Stimulated activated memory B cell treated with anti-CD40 and anti-IgM and Interleukin-4, amounts not matched to agents 10 μg/mL and 1 μg/mL and 100 μg/mL, for 72 hours (primary cell): ENCODE measurements at places on chromosomes 16 and 17.
A peak's percentile ranks its signal among the peaks of the same experiment; 100 is the strongest.

DNA sequence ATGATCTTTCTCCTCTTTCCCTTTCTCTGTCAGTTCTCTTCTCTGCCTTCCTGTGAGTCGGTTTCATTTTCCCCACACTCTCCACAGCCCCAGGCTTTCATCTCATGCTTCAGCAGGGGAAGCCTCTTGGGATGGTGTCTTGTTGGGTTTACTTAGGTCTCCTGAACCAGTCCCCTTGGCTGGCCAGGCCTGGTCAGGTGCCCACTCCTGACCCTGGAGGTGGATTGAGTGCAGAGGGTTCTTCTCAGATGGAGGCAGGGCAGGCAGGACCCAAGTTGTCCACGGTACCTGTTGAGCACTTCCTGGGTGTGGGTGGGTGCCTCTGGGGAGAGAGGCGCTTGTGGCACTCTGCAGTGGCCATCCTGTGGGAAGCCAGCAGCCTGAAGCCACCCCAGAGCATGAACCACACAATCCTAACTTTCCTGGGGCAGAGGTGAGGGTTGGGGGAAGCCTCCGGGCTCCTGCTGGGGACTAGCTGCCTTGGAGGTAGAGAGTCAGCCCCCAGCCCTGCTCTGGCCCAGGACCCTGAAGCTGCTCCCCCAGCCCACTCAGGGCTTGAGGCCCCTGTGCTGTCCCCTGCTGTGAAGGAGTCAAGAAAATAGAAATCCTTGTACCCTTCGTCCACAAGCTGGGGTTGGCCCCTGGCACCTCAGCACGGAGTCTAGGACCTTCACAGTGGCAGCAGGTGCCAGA lies 2.0 kb upstream of the RAP1GAP2 start:
- ATAC-seq: no peak

DNA sequence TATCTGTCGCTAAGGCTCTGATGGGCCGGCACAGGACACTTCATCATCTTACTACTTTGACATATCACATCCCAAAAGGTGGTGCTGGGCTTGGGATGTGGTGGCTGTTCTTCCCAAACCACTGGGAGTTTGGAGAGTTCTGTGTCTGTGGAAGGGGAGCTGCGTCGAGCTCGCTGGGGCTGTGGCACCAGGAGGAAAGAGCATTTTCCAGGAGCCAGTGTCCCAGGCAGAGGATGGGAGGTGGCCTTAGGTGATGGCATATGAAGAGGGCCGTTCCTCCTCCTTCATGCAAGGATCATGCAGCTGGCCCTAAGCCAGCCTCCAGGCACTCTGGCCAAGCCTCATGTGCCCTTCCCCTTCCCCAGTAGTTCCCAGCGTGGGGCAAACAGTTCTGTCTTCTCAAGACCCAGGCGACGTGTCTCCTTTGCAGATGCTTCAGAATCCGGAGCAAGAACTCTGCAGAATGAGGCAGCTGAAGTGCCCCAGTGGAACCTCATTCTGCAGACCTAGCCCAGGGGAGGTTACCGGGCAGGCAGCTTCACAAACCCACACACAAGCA lies 89.4 kb upstream of the TNRC6C start:
- ATAC-seq: peak; percentile 62

DNA sequence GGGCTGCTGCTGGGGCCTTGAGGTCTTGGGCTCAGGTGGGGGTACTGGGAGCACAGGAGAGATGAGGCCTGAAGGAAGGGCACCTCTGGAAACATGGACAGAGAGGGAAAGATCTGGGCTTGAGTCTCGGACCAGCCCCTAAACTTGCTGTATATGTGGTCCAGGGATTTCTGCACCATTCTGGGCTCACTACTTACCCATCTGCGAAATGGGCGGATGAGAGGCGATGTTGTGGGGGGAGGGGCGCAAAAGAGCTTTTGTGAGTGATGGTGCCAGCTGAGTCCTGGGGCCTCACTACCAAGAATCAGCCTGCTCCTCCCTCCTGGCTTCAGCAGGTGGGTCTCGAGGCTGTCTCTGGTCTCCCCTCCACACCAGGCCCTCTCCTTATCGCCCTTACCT lies 285 bp downstream of the C17orf99 start:
- no peak for ATAC-seq

GRCh38 chr17:77696151-77696720 lies 262.3 kb upstream of the TNRC6C start:
- ATAC-seq: no peak

DNA sequence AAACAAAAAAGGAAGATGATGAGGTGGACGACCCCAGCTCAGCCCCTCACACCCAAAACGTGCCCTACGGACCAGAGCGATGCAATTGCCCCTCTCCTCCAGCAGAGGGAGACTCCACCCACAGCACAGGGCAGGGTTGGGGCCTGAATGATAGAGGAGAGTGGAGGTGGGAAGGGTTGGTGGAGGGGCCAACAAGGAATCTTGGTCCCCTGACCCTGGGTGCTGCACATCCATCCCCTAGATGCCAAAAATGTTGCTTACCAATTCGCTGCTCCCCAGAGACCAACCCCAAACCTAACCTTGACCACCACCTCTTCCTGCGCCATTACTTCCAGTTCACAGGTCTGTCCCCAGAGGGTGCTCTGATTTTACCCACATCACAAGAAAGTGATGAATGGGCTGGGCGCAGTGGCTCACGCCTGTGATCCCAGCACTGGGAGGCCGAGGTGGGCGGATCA lies 12.9 kb downstream of the P2RX5 start:
- ATAC-seq: peak; percentile 81

DNA sequence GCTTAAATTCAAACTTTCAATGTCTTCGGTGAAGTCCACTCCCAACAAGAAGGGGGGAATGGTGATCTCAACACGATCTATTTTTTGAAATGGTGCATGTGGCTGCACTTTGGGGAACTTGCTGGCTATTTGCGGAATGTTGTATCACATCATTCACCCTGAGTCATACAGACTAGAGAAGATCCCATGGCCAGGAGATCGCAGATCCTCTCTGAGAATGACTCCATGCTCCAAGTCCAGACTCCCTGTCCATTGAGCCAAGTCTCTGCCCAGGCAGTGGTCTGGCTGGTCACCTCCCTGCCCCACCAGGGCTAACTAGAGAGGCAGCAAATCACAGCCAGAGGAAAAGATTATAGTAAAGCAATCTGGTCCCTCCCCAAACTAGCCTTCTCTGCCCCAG lies 120.6 kb downstream of the XYLT1 start:
- no peak for ATAC-seq

DNA sequence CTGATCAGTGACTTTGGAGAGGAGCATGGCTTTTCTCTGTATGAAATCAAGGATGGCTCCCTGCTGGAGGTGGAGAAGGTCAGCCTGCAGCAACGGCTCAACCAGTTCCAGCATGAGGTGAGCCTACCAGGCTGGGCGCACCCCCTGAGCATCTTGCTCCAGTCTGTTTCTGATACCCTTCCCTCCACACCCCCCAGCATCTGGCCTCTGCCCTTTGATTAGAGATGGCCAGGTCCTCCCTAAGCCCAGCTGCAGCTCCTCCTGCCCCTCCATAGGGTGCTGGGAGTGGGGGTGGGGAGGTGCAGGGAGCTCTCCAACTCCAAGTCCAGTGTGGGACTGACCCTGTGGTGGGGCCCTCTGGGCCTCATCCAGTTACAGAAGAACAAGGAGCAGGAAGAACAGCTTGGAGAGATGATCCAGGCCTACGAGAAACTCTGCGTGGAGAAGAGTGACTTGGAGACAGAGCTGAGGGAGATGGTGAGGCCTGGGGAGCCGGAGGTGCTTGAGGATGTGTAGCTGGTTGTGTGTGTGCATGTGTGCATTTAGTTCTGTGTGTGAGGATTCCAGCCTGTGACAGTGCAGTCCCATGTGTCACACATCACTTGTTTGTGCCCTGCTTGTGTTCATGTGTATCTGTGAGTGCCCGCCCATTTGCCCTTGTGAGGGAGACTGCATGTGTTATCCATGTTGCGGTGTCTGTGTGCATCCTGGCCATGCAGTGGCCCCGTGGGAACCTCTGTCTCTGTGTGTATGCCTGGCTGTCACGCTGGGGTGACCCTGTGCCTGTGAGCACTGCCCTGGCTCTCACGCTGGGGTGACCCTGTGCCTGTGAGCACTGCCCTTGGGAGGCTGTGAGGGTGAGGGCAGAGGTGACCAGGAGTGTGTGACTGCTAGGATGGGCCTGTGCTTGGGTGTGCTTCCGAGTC lies 3.0 kb downstream of the TBKBP1 start:
- ATAC-seq: no peak

DNA sequence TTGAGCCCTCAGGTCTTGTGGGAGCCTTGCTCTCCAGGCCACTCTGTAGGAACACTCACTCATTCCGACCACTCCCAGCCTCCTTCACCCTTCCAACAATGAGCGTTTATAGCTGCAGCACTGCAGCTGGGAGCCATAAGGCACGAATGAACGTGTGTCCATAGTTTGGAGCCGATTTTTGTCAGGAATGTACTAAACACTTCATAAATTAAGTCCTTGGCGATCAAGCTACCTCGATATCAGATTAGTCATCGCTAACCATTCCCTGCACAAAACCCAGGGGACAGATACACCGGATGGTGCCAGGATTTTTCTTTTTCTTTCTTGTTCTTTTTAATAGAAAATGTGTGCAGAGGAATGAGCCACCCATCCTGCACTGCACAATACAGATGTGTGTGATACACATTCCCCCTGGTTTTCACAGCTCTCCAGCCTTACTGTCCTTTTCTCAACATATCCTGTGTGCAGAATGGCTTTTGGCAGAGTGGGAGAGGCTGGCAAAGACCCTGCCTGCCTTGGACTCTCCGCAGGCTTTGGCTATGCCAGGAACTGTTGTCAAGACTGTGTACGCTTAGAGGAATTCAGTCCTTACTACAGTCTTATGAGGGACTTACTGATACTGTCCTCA lies 68.4 kb upstream of the ELAC2 start:
- ATAC-seq: no peak
